Activated T-helper 1 cell treated with anti-CD3 and anti-CD28 coated beads, Interleukin-12 subunit alpha, Interleukin-12 subunit beta, Interleukin-2, Interleukin-4 antibody, amounts not matched to agents 30 ng/mL and 10 ng/mL and 1 ng/mL, durations not matched to agents 14 hours and 24 hours and 36 hours (primary cell): ENCODE measurements at places on chromosomes 4 and X. TPM values are rescaled to one million over a fixed set of nuclear protein-coding genes. Genes with fewer than 3 reads are reported as not detected.
A peak's percentile ranks its signal among the peaks of the same experiment; 100 is the strongest.

DNA sequence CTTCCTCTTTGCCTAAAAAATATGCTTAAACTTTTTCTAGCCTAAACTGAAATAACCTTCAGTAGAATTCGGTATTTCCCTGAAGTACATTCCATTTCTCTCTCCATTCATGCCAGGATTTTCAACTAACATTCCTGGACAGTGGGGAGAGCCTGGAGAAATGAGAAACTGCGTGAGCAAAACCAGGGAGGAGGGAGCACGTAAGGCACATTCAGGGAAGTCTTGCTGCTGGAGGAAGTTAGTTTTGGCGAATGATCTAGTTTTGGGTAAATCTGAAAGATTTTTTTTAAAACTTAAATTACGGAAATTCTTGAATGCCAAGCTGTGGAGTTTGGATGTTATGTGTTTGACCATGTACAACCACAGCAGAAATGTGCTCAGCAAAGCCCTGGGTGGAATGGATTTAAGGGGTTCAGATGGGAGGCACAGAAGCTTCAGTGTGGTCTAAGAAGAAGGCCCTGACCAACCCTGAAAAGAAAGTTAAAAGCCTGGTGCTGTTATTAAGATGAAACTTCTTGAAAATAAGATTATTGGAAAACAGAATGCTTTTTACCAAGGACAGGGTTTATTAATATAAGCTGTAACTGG, 347.8 kb downstream of the ANK2 start:
- H3K36me3 ChIP-seq, result no peaks in the 10 kb centered on the region
- H3K4me3 ChIP-seq, result no peak overlapping the region
- DNase-seq, result no peak

DNA sequence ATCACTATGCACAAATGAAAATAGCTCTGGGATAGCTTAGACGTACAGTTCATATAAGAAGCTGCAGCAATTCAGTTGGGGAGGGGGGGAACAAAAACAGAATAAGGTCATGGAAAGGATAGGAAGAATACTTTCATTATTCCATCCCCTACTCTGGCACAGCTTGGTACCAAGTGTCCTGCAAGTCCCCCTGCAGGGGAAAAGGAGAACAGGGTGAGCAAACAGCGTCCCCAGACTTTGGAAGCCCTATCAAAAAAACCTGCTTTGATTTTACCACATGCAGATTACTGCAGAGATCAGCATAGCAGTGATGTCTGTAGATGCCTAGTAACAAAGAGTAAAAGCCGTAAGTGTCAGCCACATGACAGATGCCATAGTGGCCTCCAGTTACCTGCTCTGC, 209.4 kb upstream of the NEIL3 start:
- no peak overlapping the region for H3K4me3 ChIP-seq
- H3K4me1 ChIP-seq, result no peaks in the 10 kb centered on the region
- no peaks in the 10 kb centered on the region for H3K36me3 ChIP-seq
- H3K27ac ChIP-seq, result no peak overlapping the region
- H3K27me3 ChIP-seq, result no peaks in the 10 kb centered on the region

DNA sequence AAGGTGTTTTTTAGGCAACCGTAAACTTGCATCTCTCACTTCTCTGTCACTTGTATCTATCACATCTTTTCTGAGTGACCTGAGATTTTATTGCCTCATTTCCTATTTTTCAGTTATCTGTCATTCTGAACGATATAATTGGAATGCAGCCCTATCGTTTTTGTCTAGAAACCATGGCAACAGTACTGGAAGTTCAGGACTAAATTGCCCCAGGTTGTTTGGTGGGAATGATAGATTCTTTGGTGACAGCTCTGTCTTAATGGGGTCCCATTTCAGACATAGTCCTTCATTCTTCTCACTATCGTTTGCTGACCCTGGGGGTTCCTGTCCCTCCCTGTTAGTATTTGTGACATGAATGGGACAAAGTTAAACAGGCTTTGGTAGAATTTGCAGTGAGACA, 267.7 kb upstream of the GALNT7 start:
- DNase-seq, result no peak
- peaks cover 3% of the 10 kb centered on the region for H3K27me3 ChIP-seq
- H3K27ac ChIP-seq, result no peak overlapping the region

- H3K4me1 ChIP-seq, result no peaks in the 10 kb centered on the region
- no peak overlapping the region for H3K4me3 ChIP-seq
- H3K27ac ChIP-seq, result no peak overlapping the region
- no peak for DNase-seq
Measured at GRCh38 chrX:75748431-75748830, 36.6 kb downstream of the MAGEE2 start.

DNA sequence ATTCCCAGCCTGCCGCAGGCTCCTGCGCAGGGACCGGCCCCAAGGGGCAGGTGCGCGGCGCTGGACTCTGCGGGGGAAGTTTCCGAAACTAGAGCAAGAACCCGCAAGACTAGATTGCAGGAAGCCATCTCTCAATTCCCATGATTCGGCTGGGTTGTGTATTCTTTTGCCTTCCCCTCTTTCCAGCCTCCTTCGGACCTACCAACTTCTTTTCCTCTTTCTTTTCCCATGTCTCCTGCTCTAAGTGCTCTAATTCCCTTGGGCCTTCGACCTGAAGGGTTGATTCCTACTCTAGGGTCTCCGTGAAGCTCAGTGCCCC, 645 bp upstream of the OPHN1 start:
- peaks cover 11% of the 10 kb centered on the region for H3K4me1 ChIP-seq
- DNase-seq, result no peak
- H3K4me3 ChIP-seq, result peak overlapping the region; percentile 56
- H3K36me3 ChIP-seq, result no peaks in the 10 kb centered on the region

DNA sequence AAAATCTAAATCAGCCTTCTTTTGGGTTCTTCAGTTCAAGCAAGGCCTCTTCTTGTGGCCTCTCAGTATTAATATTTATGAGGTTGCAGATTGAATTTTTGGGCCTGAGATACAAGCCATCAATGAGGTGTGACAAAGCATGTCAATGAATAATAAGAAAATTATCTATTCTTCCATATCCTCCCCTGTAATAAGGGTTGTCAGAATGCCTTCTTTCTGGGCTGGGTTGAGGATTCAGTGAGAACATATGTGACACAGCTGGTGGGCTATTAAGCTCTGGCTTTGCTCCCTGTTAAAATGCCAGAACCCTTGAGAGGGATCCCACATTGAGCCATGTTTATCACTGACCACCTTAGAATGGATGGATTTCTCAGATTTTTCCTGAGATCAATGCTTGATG, 187.2 kb downstream of the AR start:
- no peaks in the 10 kb centered on the region for H3K36me3 ChIP-seq
- no peaks in the 10 kb centered on the region for H3K27me3 ChIP-seq

DNA sequence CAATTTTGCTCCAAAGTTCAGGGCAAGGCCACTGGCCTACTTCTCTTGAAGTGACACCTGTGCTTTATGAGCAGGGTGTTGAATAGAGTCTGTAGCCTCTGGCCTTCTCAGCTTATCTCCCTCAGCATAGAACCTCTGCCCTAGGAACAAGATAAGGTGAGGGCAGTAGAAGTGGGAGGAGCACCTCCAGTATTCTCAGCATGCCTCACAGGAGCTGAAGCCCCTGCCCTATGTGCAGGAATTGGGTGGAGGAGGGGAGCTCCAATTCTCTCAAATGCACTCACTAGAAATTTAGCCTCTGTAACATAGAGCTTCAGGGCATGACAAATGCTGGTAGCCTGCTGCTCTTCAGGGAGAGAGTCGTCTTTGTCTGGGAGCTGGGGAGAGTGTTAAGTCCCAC, 479.3 kb downstream of the IL1RAPL1 start:
- no peak for DNase-seq
- no peak overlapping the region for H3K27ac ChIP-seq
- no peaks in the 10 kb centered on the region for H3K27me3 ChIP-seq
- H3K4me1 ChIP-seq, result no peaks in the 10 kb centered on the region
- no peaks in the 10 kb centered on the region for H3K36me3 ChIP-seq

MAGED4B gene
- 0.32 TPM in 1 of 2 replicates, not detected in the other for total RNA-seq

HHIP gene
- not detected in 2 replicates for total RNA-seq

ADRA2C gene
- total RNA-seq, result not detected in 2 replicates
